ENCODE measurements at places on chromosomes 7 and 10.

- DNase-seq, result no peak
Measured at GRCh38 chr10:77669892-77670291, 32.3 kb upstream of the KCNMA1 start.

- no peak for DNase-seq
Measured at GRCh38 chr10:66723608-66724400, 202.0 kb upstream of the LRRTM3 start.

- DNase-seq, result no peak
Measured at GRCh38 chr7:117762055-117762454, 111.2 kb downstream of the CTTNBP2 start.

- no peak for DNase-seq
Measured at GRCh38 chr7:153443032-153443701, 609.0 kb upstream of the DPP6 start.

- no peak for DNase-seq
Measured at GRCh38 chr7:103870664-103871063, 118.8 kb downstream of the RELN start.

DNA sequence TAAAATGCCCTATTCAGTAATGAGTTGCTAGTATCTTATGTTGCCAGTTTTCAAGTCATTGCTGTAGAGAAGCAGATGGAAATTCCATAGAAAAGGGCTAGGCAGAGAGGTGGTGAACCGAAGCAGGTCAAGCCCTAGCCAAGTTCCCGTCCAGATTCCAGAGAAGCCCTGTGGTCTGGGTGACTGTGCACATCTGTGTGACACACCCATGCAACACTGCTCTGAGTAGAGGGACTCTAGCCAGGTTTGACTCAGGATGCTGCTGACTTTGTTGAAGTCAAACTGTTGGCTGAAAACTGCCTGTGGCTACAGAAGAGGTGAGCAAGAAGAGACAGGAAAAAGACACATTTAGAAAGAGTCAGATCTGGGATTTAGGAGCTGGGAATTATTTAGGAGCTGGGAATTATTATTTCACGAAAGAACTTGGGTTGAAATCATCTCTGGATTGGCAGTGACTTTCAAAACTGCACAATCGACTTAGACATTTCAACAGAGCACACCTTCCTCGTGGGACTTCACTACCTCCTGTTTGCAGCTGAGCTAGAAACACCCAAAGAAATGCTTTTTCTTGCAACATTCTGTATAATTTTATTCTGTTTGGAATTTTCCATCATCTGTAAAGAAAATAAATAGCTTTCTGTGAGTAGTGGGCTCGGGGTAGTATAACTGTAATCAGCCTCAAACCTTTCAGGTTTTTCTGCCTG is 149.1 kb upstream of the PRKCQ start:
- no peak for DNase-seq

- no peak for DNase-seq
Measured at GRCh38 chr10:132909491-132910071, 32.8 kb downstream of the CFAP46 start.

DNA sequence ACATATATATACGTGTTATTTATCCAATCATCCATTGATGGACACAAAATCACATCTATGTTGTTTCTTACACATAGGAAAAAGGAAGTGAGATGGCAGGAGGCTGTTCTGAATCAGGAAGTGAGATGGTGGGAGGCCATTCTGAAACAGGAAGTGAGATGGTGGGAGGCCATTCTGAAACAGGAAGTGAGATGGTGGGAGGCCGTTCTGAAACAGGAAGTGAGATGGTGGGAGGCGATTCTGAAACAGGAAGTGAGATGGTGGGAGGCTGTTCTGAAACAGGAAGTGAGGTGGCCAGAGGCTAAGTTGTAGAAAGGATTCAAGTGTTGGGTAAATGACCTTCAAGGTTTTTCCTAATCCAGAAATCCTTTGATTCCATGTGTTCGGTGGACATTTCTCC is 921.5 kb downstream of the TYW1 start:
- no peak for DNase-seq

GRCh38 chr10:31148951-31149350 is 117.3 kb upstream of the ZNF438 start:
- no peak for DNase-seq

- DNase-seq, result no peak
Measured at GRCh38 chr10:50512743-50513416, 110.9 kb downstream of the SGMS1 start.
